ENCODE measurements at places on chromosomes 12 and 14. TPM values are rescaled to one million over a fixed set of nuclear protein-coding genes. Genes with fewer than 3 reads are reported as not detected.

GRCh38 chr14:93892923-93893558, 34.1 kb upstream of the FAM181A start:
- peak; percentile 74 for DNase-seq
- no peaks in the 10 kb centered on the region for H3K27me3 ChIP-seq
- H3K4me1 ChIP-seq: no peaks in the 10 kb centered on the region
- H3K27ac ChIP-seq: no peak overlapping the region
- H3K4me3 ChIP-seq: no peak overlapping the region

The TAS2R43 gene
- 0.36 TPM for total RNA-seq

DNA sequence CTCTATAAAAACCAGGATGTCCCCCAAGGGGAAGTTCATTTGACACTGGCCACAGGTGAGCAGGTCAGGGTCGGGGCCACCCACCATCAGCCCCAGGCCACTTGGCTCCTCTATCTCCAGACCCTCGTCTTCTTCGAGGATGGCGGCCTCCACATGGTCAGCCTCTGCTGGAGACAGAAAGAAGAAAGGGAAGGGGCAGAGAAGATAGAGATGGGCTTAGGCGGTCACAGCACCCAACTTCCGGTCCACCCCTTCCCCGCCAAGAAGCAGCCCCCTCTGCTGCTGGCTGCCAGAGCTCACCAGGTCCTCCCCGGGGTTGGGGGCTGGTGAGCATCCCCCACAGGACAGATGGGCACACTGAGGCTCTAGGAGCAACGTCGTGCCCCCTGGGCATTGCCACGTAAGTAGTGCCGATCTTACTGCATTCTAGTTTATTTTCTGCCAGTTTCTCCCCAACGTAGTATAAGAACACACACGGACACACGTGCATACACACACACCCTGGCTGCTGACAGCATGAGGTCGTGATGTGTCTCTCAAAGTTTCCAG, 14.2 kb downstream of the BCL11B start:
- no peak overlapping the region for H3K27ac ChIP-seq
- H3K4me1 ChIP-seq: no peaks in the 10 kb centered on the region
- no peaks in the 10 kb centered on the region for H3K36me3 ChIP-seq
- no peaks in the 10 kb centered on the region for H3K27me3 ChIP-seq

DNA sequence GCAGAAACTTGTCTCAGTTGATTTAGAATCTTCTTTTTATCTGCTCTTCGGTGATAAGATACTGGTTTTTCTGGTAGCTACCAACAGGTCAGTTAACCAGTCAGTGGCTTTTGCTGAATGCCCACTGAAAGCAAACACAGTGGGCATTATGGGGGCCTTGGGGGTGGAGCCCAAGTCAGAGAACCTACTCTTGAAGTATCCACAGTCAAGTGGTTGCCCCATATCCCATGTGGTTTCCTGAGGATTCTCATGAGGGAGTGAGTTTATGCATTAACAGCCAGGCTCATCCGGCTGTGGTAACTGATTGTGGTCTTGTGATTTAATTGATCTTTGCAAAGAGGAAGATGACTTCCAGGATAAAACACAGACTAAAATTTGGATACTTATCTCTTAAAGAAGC, 83.7 kb downstream of the ST8SIA1 start:
- no peaks in the 10 kb centered on the region for H3K36me3 ChIP-seq
- no peak overlapping the region for H3K27ac ChIP-seq
- H3K4me3 ChIP-seq: no peak overlapping the region
- no peak for DNase-seq
- no peaks in the 10 kb centered on the region for H3K4me1 ChIP-seq

The SRRM4 gene
- 0.27 TPM for total RNA-seq

- H3K27ac ChIP-seq: no peak overlapping the region
- no peaks in the 10 kb centered on the region for H3K27me3 ChIP-seq
- no peak for DNase-seq
- no peaks in the 10 kb centered on the region for H3K4me1 ChIP-seq
- peaks cover 5% of the 10 kb centered on the region for H3K36me3 ChIP-seq
- no peak overlapping the region for H3K4me3 ChIP-seq
Observed at GRCh38 chr14:58408681-58409215, 13.0 kb downstream of the TOMM20L start.

The AICDA gene
- total RNA-seq: not detected

DNA sequence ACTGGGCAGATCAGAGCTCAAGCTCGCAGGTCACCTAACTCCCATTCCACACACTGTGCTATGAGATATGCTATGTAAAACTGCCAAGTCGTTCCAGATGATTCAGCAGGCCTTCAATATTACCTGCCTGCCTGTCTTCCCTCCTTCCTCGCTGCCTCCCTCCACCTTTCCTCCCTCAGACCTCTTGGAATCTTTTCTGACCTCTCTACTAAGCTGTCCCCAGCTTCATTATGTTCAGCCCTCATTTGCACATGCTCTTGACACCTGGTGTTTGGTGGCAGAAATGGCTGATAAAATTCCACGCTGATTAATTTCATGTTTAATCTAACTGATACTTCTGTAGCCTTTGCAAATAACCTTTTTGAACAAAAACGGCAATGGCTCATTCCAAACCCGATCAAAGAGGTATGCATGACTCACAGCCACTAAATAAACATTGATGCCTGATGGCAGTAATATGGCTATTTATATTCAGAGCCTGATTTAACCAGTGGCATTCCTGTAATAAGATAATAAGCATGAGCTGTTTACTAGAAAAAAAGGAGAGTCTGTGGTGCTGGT, 130.8 kb upstream of the EGLN3 start:
- H3K36me3 ChIP-seq: no peaks in the 10 kb centered on the region
- no peak for DNase-seq
- H3K27ac ChIP-seq: no peak overlapping the region
- H3K27me3 ChIP-seq: no peaks in the 10 kb centered on the region
- H3K4me1 ChIP-seq: no peaks in the 10 kb centered on the region
- no peak overlapping the region for H3K4me3 ChIP-seq

Measured in aorta (tissue), 5 donors.